ENCODE measurements at places on chromosomes 5 and 9.

GRCh38 chr9:111158363-111158762, 120.1 kb upstream of the LPAR1 start:
- no peak for DNase-seq

DNA sequence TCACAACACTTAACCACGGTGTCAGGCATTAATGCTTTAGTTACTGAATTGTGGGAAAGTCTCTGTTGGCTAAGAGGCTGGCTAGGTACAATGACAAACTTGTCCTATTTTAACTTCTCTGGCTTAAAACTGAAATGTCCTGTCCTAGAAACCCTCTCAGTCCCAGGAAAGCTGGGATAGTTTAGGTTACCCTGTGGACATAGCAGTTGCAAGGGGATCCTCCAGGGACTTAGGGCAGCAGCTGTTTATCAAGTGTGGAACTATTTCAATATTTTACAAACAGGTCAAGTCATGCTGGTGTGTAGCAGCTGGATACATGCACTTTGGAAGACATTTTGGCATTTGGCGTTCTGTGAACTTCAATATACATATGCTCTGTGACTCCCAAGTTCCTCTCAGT, 95.0 kb upstream of the ARRDC3 start:
- DNase-seq = no peak

- no peak for DNase-seq
Measured at GRCh38 chr9:121840838-121841760, 189.7 kb downstream of the DAB2IP start.

GRCh38 chr9:124475158-124475867, 25.1 kb downstream of the ADGRD2 start:
- DNase-seq = no peak

- DNase-seq = no peak
Measured at GRCh38 chr5:138022912-138023311, 10.0 kb downstream of the FAM13B start.

- DNase-seq = no peak
Measured at GRCh38 chr5:135492319-135492626, 40.1 kb upstream of the TIFAB start.

DNA sequence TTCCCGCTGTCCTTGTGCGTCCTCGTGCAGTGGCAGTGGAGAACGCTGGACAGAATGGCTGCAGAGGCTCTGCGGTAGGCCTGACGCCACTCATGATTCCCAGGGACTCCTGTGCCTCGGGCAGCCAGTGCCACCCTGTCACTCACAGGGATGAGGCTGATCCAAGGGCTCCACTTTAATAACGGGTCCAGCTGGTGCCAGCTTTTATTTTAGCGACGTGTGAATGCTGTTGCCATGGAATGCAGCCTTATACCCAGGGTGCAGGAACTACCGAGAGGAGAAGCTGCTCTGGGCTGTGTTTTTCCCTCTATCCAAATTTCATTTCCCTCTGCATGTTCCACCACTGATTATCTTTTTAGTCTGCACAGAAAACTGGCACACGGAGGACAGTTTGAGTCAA, 15.8 kb upstream of the NTNG2 start:
- DNase-seq = no peak

- DNase-seq = no peak
Measured at GRCh38 chr5:136101884-136102283, 30.8 kb upstream of the SMAD5 start.

- no peak for DNase-seq
Measured at GRCh38 chr5:151363673-151364072, 16.3 kb upstream of the SLC36A2 start.

DNA sequence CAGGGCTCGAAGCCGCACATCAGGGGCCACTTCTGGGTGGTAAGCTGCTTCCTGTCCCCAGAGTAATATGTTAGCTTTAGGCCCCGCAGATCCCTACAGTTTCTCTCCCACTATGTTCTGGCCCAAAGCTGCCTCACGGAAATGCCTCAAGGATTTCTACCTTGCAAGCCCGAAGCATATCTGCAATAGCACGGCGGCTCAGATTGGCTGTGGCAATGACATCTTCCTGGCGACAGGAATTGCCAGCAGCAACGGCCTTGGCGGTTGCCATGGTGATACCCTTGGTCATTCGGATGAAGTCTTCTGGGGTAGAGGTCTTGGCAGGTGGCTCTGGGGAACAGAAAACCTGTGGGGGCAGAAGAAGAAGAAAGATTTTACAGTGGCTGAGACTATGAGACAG, 10.3 kb upstream of the TPM2 start:
- no peak for DNase-seq

- peak; percentile 51 for DNase-seq
Measured at GRCh38 chr5:59607138-59607765, 286.3 kb downstream of the PDE4D start.

DNA sequence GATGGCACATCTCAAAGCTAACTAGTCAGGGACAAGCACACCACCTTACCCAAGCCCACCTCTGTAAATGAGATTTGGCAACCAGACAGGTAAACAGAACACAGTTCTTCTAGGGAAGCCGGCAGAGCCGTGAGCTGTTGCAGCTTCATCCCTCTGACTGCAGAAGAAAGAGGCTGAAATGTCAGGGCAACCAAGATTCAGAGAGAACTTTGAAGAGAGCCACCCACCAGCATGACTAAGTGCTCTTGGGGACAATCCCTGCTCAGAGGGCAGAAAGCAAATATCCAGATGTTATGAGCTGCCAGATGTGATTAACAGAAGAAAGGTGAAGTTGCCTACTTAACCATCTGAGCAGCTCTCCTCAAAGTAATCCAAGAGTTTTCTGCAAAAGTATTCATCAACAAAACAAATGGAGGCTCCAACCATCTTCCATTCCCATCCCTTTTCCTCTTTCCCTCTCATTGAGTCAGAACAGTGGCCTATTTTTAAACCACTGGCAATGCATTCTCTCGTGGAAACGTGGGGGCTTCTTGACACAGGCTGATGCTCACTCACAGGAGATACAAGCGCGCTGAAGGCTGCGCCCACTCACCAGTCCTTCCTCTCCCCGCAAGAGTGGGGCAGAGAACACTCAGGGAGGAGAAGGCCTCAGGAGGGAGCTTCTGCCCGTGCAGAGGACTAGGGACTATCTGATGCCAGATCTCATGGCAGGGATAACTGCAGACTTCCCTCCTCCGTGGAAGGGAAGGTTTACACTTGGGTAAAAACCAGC, 57.1 kb downstream of the SLIT3 start:
- no peak for DNase-seq

DNA sequence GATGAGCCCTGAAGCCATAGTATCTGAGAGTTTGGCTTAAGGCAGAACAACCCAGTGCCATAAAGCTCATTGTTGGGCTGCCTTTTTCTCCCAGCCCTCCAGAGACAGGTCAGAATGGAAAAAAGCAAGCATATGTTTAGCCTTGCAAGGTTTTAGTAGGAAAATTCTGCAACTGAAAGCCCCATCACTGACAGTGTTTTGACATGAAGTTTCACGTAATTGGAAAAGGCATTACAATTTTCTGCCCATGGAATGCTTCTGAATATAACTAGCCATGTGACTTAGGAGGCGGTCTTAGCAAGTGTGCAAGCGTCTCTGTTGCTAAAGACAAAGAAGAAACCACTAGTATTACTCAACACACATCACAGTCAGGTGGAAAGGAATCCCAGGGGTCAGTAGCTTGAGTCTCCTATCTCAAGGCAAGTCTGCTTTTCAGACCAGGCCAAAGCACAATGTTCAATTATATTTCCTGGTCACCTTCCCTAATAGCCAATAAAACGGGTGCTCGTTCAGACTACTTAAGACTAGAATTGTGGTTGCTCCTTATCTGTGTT, 117.6 kb downstream of the CARTPT start:
- no peak for DNase-seq

DNA sequence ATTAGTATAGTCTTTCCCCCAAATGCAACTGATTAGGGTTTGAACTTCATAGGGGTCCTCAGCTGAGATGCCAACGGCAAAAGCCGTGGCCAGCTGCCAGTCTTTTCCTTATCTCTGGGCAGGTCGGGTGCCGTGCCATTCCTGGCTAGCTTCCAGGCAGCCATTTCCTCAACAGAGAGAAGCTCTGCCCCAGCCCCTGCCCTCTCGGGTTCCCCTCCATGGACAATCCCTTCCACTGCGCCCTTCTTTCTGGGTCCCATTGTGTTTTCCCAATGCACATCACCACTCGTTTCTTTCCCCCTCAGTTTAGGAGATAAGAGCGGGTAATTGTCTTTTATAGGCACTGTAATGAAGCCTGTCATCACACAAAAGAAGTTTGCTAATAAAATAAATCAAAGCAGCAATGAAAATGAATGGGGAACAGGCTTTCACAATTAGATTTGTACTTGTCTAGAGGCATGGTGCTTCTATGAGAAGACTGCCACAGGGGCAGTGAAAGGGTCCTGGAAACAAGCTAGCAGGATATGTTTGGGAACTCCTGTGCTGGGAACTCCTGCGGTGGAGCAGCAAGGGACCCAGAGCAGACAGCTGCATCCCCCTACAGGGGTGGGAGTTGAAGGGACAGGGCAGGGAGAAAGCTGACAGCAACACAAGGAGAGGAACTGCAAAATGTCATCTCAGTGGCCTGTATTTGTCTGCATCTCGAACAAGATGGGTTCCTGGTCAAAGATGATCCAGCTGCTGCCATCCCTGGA, 48.0 kb upstream of the SAP30L start:
- peak; percentile 26 for DNase-seq

DNA sequence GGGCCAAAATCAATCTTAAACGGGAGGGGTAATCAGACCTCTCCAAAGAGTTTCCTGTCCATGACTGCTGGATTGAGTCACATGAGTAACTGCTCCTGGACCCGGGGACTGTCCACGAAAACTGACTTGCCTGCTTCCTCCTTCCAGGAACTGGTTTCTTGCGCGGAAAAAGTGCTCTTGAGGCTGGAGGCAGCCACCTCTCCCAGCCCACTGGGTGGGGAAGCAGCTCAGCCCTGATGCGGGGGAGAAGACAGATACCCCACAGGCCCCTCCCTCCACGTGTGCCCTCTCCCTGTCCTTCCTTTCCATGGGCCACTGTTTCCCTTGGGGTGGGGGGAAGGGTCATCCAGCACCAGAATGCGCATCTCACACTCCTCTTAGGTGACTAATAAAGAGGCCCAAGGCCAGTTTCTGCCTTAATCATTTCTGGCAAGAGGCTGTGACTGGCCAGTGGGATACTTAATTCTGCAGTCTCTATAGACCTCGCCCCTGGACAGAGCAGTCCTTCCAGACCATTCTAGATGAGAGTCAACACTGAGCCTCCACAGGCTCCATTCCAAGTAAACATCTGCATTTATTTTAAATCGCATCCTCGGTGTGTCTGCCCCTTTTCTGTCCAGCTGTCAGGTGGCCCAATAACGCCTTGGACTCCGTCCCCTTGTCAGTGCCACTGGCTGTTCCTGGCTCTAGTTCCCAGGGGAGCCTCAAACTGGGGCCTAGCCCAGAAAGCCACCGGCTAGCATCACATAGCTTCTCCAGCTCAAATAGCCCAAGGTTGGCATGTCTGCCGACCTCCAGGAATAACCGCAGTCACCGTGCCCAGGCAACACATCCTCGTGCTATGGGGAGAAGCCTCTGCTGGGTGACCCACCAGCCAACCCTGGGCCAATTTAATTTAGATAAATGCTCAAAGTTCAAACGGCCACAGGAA, 12.0 kb downstream of the REXO4 start:
- DNase-seq = no peak
